DND-41 (cell line): ENCODE measurements at places on chromosomes 3 and 15.

- no peak overlapping the region for H3K4me3 ChIP-seq
- H3K4me1 ChIP-seq = peaks cover 71% of the 10 kb centered on the region
- H3K27ac ChIP-seq = peak overlapping the region; percentile 86
- no peaks in the 10 kb centered on the region for H3K36me3 ChIP-seq
- DNase-seq = peak; percentile 51
- no peaks in the 10 kb centered on the region for H3K27me3 ChIP-seq
These were observed 53.7 kb upstream of the MEF2A start for GRCh38 chr15:99511866-99512661.

- H3K36me3 ChIP-seq = peaks cover 66% of the 10 kb centered on the region
- DNase-seq = no peak
- H3K27ac ChIP-seq = no peak overlapping the region
- peaks cover 25% of the 10 kb centered on the region for H3K4me1 ChIP-seq
- H3K4me3 ChIP-seq = no peak overlapping the region
- H3K27me3 ChIP-seq = no peaks in the 10 kb centered on the region
These were observed 3.6 kb downstream of the RPS17 start for GRCh38 chr15:82536409-82537350.

- H3K36me3 ChIP-seq = peaks cover 41% of the 10 kb centered on the region
- peaks cover 26% of the 10 kb centered on the region for H3K4me1 ChIP-seq
- no peaks in the 10 kb centered on the region for H3K27me3 ChIP-seq
- H3K27ac ChIP-seq = no peak overlapping the region
- no peak overlapping the region for H3K4me3 ChIP-seq
These were observed 4.6 kb downstream of the UQCC5 start for GRCh38 chr3:52541050-52541449.

DNA sequence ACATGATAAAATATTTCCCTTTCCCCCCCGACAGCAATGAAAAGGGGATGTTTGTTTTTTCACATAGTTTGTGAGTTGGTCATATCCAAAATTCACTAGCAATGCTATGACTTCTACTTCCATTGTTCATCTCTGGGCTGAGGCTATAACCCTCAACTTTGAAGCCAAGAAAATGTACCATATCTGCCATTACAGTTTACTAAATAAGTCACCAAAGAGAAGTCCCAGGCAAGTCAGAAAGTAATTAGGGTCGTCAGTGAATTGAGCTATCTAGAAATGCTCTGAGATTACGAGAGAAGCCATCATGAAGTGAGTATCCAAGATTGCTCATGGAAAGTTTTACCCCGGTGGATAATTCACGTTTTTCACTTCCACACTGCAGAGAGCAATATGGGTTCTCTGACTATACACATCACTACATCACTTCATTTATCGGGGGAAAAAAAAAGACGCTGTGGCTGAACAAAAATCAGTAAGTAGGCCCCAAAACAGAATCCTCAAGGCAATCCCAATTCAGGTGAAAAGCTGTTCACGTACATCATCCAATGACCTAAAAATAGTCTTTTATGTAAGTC, 1.4 kb downstream of the PEAK1 start:
- H3K27ac ChIP-seq = no peak overlapping the region; the same call in 1 of the 2 replicates
- H3K4me3 ChIP-seq = peak overlapping the region; percentile 48; the same call in 1 of the 2 replicates
- no peak for DNase-seq
- H3K4me1 ChIP-seq = peaks cover 45% of the 10 kb centered on the region
- no peaks in the 10 kb centered on the region for H3K27me3 ChIP-seq

DNA sequence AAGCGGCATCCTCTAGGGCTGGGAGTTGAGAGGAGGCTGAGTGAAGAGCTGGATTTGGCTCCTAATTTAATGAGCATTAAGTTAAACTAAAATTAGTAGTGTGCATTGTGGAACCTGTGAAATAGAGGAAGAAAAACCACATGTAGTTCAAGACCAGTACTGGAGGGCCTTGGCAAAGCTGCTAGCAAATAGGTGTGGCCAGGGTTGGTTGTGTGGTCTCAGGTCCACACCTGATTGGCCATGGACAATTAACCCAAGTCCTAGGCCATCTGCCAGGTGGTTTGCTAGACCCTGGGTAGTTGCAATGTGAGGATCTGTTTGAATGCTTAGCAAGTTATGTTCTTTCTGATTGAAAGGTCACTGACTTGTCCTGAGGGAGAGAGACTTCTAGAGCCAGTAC, 275.5 kb downstream of the PDCD6IP start:
- H3K4me3 ChIP-seq = no peak overlapping the region
- no peaks in the 10 kb centered on the region for H3K27me3 ChIP-seq
- H3K36me3 ChIP-seq = no peaks in the 10 kb centered on the region
- H3K27ac ChIP-seq = no peak overlapping the region
- DNase-seq = no peak

DNA sequence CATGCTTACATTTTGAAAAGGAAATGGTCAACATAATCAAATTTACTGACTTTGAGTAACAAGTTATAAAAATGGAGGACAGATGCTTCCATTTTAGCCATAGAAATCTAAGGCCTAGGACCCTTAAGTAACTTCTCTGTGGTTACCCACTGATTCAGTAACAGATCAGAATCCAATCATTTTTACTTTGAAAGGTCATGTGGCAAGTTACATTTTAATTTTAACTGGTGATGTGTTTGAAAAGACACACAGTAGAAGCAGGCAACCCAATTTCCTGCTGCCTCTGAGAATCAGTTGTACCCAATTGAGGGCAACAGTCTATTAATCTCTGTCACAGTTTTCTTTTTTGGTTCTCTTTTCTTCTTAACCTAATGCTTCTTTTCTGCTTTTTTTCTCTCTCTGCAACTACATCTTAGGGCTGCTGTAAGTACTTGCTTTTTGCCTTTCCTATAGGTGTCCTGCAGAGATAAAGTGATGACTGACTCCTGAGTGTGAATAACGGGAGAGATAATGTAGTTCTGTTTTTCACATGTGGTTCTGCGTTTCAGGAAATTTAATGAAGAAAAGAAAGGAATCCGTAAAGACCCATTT, 3.3 kb downstream of the ZWILCH start:
- H3K27ac ChIP-seq = no peak overlapping the region
- H3K36me3 ChIP-seq = peaks cover 19% of the 10 kb centered on the region
- no peak for DNase-seq

GRCh38 chr15:24966364-24967103, 11.7 kb downstream of the SNRPN start:
- H3K27ac ChIP-seq = no peak overlapping the region
- no peaks in the 10 kb centered on the region for H3K27me3 ChIP-seq
- no peaks in the 10 kb centered on the region for H3K4me1 ChIP-seq
- DNase-seq = no peak
- peaks cover 62% of the 10 kb centered on the region for H3K36me3 ChIP-seq
- no peak overlapping the region for H3K4me3 ChIP-seq

DNA sequence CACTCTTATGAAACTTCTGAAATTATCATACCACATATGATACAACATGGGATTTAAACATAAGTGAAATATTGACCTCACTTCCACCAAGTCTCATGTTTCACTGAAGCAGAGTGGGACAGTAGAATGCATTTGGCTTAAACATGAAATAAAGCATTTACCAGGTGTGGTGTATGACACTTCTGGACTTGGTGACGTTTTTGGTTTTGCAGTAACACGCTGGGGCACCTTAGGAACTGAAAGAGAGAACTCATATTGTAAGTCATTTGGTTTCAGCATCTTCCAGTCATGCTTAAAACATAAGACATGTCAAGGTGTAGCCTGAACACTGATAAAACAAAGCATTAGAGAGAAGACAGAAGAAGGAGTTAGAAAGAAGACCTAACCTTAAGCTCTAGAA, 95.3 kb downstream of the TFG start:
- H3K27me3 ChIP-seq = no peaks in the 10 kb centered on the region
- H3K36me3 ChIP-seq = no peaks in the 10 kb centered on the region
- no peak overlapping the region for H3K27ac ChIP-seq
- DNase-seq = no peak
- H3K4me1 ChIP-seq = no peaks in the 10 kb centered on the region
- no peak overlapping the region for H3K4me3 ChIP-seq

- H3K27me3 ChIP-seq = peaks cover 11% of the 10 kb centered on the region
- H3K36me3 ChIP-seq = no peaks in the 10 kb centered on the region
- H3K27ac ChIP-seq = no peak overlapping the region
- H3K4me3 ChIP-seq = no peak overlapping the region
- no peak for DNase-seq
- H3K4me1 ChIP-seq = no peaks in the 10 kb centered on the region
These were observed 41.4 kb downstream of the FSIP1 start for GRCh38 chr15:39741258-39741657.

DNA sequence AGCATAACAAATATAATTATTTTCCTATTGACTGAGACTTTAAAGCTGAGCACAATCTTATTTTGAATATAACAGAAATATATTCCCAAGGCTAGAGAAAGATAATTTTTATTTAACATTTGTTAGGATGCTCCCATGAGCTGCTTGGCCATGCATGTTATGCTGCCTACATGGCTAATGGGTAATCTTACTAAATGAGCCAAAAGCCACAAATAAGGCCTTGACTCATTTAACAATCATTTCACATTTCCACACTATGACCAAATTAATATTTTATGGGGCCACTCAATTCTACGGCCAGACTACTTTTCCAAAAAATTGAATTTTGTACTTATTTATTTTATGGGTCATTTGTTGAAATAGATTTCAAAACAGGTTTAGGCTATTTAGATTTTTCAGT, 141.7 kb downstream of the MEIS2 start:
- no peaks in the 10 kb centered on the region for H3K36me3 ChIP-seq
- no peaks in the 10 kb centered on the region for H3K4me1 ChIP-seq
- H3K27ac ChIP-seq = no peak overlapping the region

DNA sequence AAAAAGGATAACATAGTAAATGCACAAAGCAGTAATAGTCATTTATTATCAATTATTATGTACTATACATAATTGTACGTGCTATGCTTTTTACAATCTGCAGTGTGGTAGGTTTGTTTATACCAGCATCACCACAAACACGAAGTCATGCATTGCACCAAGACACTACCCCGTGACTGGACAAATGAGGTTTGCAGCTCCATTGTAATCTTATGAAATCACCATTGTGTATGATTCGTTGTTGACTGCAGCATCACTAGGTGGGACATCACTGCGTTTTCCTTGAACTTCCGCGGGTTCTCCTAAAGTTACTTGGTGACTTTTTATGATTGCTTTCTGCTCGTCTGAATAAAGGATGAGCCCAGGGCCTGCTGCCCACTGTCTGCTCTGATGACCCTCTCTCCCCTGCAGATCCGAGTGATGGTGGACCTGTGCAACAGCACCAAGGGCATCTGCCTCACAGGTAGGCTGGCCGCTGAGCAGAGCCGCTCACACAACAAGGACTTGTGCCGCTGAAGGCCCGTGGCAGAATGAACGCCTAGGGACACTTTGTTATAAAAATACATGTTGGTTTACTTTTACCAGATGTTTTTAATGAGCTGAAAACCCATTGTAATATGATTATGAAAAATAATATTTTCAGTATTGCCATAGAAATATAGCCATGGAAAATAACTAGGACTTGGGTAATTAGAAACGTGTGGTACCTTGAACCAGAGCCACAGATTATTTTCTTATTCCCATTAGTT, 35.8 kb downstream of the GLDN start:
- H3K4me3 ChIP-seq = no peak overlapping the region
- no peak for DNase-seq
- H3K4me1 ChIP-seq = no peaks in the 10 kb centered on the region
- H3K27me3 ChIP-seq = no peaks in the 10 kb centered on the region
- no peak overlapping the region for H3K27ac ChIP-seq

DNA sequence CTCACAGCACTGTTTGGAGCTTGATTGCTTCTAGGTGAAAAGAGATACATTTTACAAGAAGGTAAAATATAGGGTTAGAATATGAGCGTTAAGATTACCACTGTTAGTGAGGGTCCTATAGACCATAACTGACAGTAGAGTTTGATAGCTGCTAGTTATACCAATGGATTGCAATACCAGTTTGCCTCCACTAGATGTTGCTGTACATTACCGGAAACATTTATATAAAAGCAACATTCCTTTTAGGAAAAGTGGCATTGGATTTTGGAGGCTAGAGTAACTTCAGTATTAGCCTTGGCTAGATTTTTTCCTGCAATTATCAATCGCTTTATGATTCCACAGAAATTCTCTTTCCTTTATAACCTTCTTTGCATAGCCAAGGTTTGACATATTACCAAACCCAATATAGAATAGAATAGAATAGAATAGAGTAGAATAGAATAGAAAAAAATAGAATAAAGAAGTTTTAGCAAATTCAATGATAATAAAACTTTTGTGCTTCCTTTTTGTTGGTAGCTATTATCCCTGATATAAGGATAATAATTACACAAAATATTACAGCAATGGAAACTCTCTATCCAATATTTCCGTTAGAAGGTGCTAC, 1093.6 kb upstream of the ALCAM start:
- H3K4me1 ChIP-seq = no peaks in the 10 kb centered on the region
- no peak for DNase-seq
- H3K27me3 ChIP-seq = no peaks in the 10 kb centered on the region
- H3K4me3 ChIP-seq = no peak overlapping the region

GRCh38 chr3:150391161-150391560, 16.9 kb upstream of the TSC22D2 start:
- H3K27me3 ChIP-seq = peaks cover 29% of the 10 kb centered on the region
- DNase-seq = no peak
- H3K4me1 ChIP-seq = no peaks in the 10 kb centered on the region
- H3K4me3 ChIP-seq = no peak overlapping the region

DNA sequence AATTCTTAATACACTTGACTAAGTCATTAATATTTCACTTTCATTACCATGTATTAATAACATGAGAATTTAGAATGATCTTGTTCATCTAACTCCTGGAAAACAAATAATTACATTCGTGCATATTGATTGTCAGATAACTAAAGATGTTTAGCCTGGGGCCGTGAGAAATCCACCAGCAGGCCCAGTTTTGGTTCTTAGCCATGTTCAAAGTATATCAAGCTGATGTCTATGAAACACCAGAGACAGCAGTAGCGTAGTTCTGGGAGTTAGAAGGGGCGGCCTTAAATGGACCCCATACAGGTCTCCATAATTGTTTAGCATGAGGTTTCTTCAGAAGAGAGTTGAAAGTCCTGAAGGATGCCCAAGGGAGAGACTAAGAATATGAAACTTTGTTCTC, 103.6 kb upstream of the DPH6 start:
- no peaks in the 10 kb centered on the region for H3K36me3 ChIP-seq
- no peaks in the 10 kb centered on the region for H3K4me1 ChIP-seq
- no peak for DNase-seq
- no peak overlapping the region for H3K27ac ChIP-seq
- no peak overlapping the region for H3K4me3 ChIP-seq
- H3K27me3 ChIP-seq = no peaks in the 10 kb centered on the region

- H3K27me3 ChIP-seq = no peaks in the 10 kb centered on the region
- DNase-seq = no peak
- no peak overlapping the region for H3K27ac ChIP-seq
- no peak overlapping the region for H3K4me3 ChIP-seq
- peaks cover 100% of the 10 kb centered on the region for H3K36me3 ChIP-seq
These were observed 9.3 kb downstream of the TRA2B start for GRCh38 chr3:185928496-185928895.

- H3K36me3 ChIP-seq = no peaks in the 10 kb centered on the region
- H3K4me3 ChIP-seq = no peak overlapping the region
- no peak for DNase-seq
These were observed 457.0 kb downstream of the PLOD2 start for GRCh38 chr3:145704020-145704419.

GRCh38 chr3:49566312-49566711, 12.0 kb downstream of the BSN start:
- H3K27ac ChIP-seq = no peak overlapping the region
- H3K27me3 ChIP-seq = no peaks in the 10 kb centered on the region
- H3K4me1 ChIP-seq = no peaks in the 10 kb centered on the region
- DNase-seq = no peak
- H3K4me3 ChIP-seq = no peak overlapping the region
- H3K36me3 ChIP-seq = no peaks in the 10 kb centered on the region

- peaks cover 7% of the 10 kb centered on the region for H3K27me3 ChIP-seq
- no peaks in the 10 kb centered on the region for H3K4me1 ChIP-seq
- H3K27ac ChIP-seq = no peak overlapping the region
- H3K4me3 ChIP-seq = no peak overlapping the region
These were observed 134.1 kb downstream of the PDZRN3 start for GRCh38 chr3:73490453-73491286.
